Activated CD4-positive, alpha-beta T cell treated with anti-CD3 and anti-CD28 coated beads, Interleukin-2, amount 10 ng/mL, durations not matched to agents 24 days and 14 days (primary cell): ENCODE measurements at places on chromosomes 4 and X.

- DNase-seq = no peak
Measured at GRCh38 chrX:78725287-78725686, 22.2 kb upstream of the LPAR4 start.

- DNase-seq = no peak
Measured at GRCh38 chr4:139223682-139224317, 46.8 kb upstream of the ELF2 start.

DNA sequence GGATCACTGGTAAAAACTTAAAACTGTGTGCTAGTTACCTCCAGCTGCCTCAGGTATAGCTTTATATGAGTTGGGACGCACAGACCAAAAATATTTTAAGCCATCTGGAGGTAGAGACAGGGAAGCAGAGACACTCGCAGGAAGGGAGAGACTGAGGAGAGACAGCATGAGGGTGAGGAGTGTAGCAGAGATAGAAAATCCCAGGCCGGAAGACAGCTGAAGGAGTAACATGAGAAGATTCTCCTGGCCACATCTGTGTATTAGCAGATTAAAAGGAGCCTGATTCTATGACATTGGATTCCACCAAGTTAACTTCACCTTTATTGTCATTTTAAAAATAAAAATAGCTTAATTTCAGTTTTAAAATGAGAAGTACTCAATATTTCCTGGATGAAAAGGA, 84.3 kb downstream of the PDLIM5 start:
- no peak for DNase-seq

DNA sequence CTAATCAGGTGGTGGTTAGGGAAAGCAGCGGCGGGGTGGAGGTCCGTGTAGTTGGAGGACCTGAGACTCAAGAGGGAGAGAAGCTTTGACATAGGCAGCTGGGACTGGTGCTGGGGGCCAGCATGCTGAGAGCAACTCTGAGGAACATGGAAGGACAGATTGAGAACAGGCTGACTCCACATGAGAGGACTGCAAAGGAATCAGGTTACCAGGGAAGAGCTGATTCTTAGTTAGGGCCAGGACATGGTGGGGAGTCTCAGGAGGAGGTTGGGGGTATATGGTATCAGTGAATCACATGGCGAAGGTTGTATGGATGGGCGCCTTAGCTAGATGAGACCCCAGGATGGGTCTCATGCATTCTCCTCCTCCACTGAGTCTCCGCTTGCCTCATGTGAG, 264.0 kb upstream of the BOD1L1 start:
- no peak for DNase-seq

GRCh38 chr4:17313194-17313593, 198.7 kb downstream of the QDPR start:
- no peak for DNase-seq

- no peak for DNase-seq
Measured at GRCh38 chrX:104282166-104282725, 27.5 kb upstream of the ESX1 start.

- DNase-seq = no peak
Measured at GRCh38 chr4:165058666-165059065, 5.0 kb downstream of the TRIM75 start.

GRCh38 chrX:40175511-40176350, 78.0 kb upstream of the BCOR start:
- DNase-seq = peak; percentile 92

GRCh38 chr4:119209077-119209476, 3.4 kb upstream of the USP53 start:
- DNase-seq = peak; percentile 72

DNA sequence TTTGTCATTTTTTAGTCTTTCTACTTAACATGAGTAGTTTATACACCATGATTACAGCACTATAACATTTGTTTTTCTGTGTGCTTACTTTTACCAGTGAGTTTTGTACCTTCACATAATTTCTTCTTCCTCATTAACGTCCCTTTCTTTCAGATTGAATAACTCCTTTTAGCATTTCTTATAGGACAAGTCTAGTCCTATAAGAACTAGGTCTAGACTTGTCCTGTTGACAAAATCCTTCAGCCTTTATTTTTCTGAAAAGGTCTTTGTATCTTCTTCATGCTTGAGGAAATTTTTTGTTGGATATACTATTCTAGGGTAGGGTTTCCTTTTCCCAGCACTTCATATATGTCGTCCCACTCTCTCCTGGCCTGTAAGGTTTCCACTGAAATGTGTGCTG, 253.3 kb upstream of the ARHGAP24 start:
- no peak for DNase-seq

- DNase-seq = no peak
Measured at GRCh38 chr4:26420913-26421312, 69.4 kb downstream of the CCKAR start.

DNA sequence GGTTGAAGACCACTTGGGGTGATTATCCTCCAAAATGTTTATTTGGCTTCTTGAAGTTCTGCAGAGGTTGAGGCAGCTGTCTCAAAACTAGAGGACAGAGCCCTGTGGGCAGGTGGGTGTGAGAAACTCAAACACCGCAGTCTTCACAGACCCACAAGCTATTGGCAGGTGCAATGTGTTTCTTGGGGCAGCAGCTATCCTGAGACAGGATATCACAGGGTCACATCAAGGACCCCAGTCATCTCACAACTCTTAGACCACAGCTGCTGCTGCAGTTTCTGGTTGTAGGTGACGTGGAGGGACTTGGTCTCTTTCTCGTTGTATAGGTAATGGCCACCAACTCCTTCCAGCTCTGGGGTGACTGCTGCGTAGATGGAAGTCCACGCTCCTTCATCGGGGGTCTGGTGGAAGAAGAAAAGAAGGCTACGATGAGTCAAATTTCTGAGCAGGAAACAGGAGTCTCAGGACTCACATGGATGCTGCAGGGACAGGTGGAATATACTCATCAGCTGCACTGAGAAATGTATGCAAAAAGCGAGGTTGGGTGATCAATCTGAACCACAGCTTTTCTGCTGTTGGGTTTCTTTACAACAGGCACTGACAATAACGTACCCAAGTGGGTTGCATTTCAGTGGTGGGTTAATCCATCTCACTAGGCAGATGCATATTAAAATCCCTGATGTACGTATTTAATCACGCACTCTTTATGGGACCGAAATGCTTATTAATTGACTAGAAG, 279.8 kb downstream of the DHRSX start:
- no peak for DNase-seq

DNA sequence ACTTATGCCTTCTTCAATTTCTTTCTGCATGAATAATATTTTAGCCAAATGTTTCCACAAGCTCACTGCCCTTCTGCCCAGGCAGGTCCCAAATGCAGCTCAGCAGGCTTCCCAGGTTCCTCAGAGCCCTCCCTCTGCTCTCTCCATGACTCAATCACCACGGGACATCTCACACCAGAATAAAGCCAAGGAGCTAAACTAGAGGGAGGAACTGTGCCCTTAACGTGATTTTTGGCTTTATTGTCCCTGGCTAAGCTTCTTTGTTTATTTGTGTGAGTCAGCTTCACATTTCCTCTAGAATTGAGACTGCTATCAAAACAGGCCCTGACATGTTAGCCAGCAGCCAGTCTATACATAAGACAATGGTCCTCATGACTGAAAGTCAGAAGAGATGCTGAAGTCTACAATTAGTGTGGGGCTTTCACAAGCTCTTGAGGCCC, 186.4 kb upstream of the GALNT7 start:
- DNase-seq = no peak
